ENCODE measurements at places on chromosomes 5 and 9.

GRCh38 chr5:28344836-28345433, 1306.5 kb upstream of the CDH9 start:
- DNase-seq = no peak

- no peak for DNase-seq
Observed at GRCh38 chr9:79667120-79667519, 95.4 kb downstream of the TLE4 start.

- DNase-seq = no peak
Observed at GRCh38 chr9:123684393-123685149, 245.4 kb downstream of the DENND1A start.

DNA sequence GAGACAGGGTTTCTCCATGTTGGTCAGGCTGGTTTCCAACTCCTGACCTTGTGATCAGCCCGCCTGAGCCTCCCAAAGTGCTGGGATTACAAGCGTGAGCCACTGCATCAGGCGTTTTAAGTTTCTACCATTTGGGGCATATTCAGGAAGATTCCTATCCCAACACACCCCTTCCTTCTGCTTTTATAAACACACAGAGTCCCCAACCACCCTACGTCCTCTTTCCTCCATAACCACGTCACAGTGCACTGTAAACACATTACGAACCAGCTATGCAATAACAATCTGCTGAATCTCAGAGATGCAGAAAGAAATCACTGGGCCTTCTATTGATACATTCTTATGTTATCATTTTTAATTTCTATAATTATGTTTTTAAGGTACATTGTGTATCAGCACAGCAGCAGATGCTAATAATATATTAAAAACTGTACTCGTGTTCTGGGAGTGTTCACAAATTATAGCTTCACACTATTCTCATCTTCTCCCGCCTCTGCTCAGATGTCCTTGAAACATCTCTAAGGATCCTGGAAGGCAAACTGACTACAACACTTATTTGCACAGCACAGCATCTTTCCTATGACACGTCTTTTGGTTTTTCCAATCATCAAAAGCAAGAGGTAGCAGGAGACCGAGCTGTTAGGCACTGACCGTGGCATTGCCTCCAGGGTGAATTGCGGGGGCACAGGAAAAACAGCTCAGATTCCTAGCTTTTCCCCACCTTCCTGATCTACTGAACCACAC, 60.2 kb downstream of the KCNIP1 start:
- no peak for DNase-seq

GRCh38 chr5:134738133-134738962, at the start of gene CAMLG:
TSS of gene CAMLG (plus strand) at chr5:134738548. CDS start at chr5:134738621, 73 bp downstream.
- peak; percentile 66 for DNase-seq

DNA sequence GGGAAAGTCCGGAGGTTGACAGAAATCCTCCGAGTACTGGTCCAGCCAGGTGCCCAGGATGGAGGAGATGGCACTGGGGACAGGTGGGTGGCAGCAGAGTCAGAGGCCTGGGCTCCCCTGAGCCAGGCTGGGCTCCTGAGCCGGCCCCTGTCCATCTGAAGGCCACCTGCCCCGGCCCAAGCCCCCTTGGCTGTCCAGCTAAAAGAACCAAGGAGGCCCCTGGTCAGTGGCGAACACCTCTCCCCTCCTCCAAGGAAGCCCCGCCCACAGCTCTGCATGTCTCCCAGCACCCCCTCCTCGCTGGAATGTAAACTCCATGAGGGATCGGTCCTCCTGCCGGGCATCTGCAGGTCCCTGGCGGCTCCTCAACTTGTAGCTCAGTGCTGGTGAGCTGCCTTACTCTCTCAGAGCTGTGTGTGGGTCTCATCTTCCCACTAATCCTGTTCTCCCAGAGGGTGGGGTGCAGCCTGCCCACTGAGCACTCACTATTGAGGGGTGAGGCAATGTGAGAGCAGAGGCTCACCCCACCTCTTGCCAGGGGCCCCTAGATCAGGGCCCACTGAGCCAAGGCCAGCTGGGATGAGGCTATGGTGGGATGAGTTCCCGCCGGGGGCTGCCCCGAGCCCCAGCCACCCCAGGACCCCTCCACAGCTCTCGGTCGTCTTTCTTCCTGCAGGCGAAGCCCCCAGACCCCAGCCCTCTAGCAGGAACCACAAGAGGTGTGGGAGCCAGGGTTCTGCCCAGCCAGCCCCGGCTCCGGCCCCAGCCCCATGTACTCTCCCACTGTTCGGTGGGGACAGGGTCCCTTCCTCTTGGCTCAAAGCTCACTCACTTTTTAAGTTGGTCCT, 12.0 kb downstream of the RALGDS start:
- DNase-seq = no peak

- no peak for DNase-seq
Observed at GRCh38 chr5:180353048-180353979, at the start of gene GFPT2. TSS of gene GFPT2 (minus strand) at chr5:180353336. CDS start at chr5:180353217, 119 bp downstream.

GRCh38 chr5:122156724-122157325, 27.5 kb downstream of the ZNF474 start:
- DNase-seq = no peak
